ENCODE measurements at places on chromosomes 1 and 21.

DNA sequence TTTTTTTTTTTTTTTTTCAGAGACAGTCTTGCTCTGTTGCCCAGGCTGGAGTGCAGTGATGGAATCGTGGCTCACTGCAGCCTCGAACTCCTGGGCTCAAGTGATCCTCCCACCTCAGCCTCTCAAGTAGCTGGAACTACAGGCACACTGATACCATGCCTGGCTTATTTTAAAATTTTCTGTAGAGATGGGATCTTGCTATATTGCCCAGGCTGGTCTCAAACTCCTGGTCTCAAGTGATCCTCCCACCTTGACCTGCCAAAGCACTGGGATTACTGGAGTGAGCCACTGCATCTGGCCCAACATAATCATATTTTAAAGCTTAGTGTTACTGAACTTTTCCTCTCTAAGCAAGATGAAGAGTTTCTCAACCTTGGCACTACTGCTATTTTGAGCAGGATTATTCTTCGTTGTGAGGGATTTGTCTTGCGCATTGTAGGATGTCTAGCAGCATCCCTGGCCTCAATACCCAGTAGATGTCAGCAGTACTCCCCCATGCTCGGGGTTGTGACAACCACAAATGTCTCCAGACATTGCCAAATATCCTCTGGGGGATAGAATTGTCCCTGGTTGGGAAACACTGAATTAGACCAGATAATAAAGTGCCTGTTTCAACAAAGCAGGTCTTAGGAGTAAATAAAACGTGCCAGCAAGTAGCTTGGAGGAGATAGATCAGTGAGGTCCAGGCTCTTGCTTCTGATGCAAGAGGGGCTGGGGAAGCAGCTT lies 15.1 kb upstream of the THRAP3 start:
- no peak for DNase-seq

GRCh38 chr21:14889080-14889810 lies 175.6 kb downstream of the NRIP1 start:
- peak; percentile 19 for DNase-seq

- no peak for DNase-seq
Observed at GRCh38 chr21:15421441-15421881, 308.3 kb upstream of the USP25 start.

- DNase-seq: peak; percentile 84
Observed at GRCh38 chr1:234608025-234608910, 1.7 kb downstream of the IRF2BP2 start.

- peak; percentile 91 for DNase-seq
Observed at GRCh38 chr1:210292231-210292871, 36.4 kb upstream of the HHAT start.

- no peak for DNase-seq
Observed at GRCh38 chr1:46552357-46553237, 1.1 kb upstream of the KNCN start.

DNA sequence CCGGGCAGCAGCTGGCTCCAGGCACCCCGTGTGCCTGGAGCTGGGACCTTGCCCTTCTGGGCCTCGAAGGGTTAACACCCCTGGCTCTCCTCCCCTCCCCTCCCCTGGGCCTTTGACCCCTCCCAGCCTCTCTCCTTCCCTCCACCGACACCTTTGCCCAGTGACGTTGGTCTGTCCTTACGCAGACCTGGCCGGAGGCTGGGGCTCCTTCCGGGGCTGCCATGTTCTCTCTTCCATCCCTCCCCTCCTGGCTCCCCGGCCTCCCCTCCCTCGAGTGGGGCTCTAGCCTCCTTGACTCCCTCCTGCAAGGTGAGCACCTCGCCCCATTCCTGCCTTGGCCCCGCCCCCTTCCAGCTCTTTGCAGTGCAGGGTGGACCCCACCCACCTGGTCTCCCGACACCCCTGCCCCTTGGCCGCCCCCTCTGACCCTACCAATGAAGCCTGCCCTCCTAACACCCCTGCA lies at the start of gene TMEM82:
Gene TMEM82, plus strand, starts transcription at position 161 of the 463 bp plus-strand sequence. Its CDS starts 61 bp downstream, at position 222.
- no peak for DNase-seq

DNA sequence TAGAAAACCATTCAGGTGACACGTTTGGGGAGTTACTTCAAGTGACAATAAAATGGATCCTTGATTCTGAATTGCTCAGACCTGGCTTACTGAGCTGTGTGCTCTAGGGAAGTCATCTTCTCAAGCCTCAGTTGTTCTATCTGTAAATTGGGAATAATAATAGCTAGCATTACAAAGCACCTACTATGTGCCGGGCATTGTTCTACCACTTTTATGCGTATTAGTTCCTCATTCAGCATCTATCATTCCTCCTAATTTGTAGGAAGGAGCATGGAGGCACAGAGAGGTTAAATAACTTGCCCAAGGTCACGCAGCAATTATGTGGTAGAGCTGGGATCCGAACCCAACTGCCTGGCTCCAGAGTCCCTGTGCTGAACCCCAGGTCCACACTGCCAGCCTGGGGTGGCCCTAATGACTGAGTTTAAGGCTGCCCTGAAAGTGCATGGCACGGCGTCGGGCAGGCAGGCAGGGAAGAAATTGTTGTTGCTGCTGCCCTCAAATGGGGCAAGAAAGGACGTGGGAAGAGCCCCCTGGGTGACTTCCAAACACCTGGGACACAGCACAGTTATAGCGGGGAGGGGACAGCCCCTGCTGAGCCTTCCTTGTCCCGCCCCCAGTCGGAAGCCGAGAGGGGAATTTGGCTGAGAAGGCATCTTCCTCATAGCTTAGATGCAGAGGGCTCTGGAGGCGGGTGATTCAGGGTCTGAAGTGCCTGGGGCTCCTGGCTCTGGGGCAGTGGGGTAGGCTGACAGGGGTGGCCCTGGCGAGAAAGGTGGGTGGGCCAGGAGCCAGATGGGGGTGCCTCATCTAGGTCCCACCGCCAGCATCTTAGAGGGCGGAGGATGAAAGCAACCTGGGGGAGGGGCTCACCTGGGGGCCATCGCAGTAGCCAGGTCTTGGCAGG lies 86.5 kb upstream of the IFFO2 start:
- no peak for DNase-seq

- no peak for DNase-seq
Observed at GRCh38 chr21:45618287-45618686, 25.2 kb upstream of the PCBP3 start.

DNA sequence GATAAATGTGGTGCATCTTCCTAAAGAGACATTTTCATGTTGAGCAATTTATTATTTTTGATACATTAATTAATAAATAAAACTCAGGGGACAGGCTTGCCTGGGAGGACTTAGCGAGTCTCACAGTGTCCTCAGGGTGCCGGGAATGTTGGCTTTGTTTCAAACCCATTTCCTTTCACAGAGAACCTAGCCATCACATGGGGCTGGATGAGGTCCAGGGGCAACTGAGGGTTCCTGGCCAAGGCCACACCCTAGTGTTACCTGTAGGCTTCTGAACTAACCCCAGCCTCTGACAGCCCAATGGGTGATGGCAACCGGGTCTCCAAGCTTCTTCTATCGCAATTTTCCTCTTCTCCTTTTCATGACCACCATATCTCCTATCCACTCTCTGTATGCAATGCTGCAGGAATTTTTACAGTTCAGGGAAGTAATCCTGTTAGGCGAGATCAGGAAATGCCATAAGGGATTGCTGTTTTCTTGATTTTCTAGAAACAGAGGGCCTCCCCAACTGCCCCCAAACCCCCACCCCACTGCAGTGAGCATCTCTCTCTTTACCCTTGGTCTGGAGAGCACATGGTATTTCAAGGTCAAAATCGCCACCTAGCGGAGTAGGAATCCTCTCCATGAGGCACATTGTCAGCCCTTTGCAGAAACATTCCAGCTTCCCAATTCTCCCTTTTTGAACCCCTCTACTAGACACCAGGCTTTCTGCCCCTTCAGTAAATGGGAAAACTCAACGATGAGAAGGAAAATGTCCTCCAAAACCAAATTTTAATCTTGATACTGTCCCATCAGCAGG lies 22.1 kb upstream of the SMYD3 start:
- DNase-seq: no peak

GRCh38 chr1:235397733-235398132 lies 30.5 kb downstream of the TBCE start:
- no peak for DNase-seq

GRCh38 chr1:190837888-190838287 lies 360.2 kb upstream of the BRINP3 start:
- no peak for DNase-seq

DNA sequence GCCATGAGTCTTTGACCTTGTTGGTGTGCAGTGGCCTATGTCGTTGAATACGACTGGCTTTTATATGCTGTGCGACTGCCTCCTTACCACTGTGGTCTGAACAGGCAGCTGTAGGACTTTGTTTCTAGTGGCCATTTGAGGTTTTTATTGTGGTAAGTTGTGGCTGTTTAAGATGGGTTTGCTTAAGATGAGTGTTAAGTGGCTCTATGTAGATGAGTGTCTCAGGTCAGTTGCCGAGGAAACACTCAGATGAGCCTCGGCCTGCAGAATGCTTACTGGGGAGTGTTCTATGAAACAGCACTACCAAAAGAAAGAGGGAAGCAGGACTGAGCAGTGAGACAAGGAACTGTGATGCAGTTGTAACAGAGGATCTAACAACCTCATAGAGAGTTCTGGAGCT lies 14.9 kb upstream of the CD1C start:
- DNase-seq: no peak

DNA sequence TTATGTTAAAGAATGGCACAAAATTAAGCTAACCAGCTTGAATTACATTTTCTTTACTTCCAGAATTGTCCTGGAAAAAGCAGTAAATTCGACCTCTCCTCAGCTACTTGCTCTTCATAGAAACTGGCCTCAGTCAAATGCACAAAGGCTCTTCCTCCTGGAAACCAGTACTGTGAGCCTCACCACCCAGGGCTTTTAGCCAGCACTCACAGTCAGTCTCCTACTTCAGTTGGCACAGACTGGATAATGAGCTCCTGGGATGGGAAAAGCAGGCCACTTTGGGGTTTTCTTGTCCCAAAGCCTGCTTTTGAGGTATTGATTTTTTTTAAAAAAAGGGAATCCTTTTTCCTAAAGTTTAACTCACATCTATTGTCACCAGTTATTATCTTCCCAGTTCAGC lies 40.4 kb downstream of the SCYL3 start:
- DNase-seq: peak; percentile 71

GRCh38 chr1:246947255-246947654 lies 15.5 kb upstream of the AHCTF1 start:
- no peak for DNase-seq

- no peak for DNase-seq
Observed at GRCh38 chr1:208333676-208334075, 89.5 kb upstream of the PLXNA2 start.

DNA sequence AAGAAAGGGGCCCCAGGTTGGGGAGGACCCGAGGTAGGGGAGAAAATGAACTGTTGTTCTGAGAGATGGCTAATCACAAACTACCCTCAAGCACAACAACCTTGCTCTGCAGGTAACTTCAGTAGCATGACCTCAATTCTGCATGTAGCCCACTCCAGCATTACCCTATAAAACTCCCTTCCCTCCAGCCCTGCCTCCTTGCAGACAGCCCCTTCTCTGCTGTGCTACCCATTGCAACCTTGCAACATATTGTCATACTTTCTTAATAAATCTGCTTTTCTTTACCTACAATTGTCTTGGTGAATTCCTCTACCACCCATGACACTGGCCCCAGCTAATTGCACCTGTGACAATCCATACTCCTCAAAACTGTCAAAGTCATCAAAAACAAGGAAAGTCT lies 428.9 kb downstream of the MATN1 start:
- no peak for DNase-seq

GRCh38 chr21:20968391-20968790 lies 29.8 kb upstream of the NCAM2 start:
- DNase-seq: no peak

- no peak for DNase-seq
Observed at GRCh38 chr1:240649733-240650721, 38.1 kb upstream of the GREM2 start.

DNA sequence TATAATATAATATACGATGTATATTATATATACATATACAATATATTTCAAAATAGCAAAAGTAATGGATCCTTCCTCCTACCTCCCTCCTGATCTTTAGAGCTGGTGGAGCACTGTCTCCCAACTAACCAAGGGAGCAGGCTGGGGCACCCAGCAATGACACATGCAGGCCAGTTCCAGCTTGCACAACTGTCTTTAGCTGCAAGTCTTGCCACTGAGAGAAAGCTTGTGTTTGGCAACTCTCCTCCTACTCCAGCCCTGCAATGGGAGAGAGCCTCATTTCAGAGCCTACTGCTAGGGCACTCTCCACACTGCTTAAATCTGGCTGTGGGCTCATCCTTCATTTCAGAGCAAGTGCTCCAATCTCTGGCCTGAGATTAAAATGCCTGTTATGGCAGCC lies 469.8 kb upstream of the OLFM3 start:
- DNase-seq: no peak

- no peak for DNase-seq
Observed at GRCh38 chr1:82446236-82446635, 645.5 kb downstream of the ADGRL2 start.

DNA sequence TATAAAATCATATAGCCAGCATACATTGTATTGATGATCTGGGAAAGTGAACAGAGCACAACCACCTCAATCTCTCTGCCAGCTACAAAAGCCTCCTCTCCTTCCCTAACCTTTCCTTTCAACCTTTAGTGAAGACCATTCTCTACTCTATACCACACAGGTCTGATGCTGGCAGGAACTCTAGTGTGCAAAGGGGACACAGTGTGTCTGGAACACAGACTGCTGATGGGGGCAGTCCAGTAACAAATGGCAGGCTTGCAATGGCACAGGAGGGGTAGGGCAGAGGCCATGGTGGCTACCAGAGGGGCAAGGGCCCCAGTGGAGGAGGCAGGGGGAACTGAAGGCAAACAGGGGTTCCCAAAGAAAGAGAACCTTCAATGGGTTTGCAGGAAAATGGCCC lies 37.0 kb downstream of the CEP170 start:
- no peak for DNase-seq

GRCh38 chr1:38932571-38932970 lies 9.1 kb downstream of the RHBDL2 start:
- no peak for DNase-seq

DNA sequence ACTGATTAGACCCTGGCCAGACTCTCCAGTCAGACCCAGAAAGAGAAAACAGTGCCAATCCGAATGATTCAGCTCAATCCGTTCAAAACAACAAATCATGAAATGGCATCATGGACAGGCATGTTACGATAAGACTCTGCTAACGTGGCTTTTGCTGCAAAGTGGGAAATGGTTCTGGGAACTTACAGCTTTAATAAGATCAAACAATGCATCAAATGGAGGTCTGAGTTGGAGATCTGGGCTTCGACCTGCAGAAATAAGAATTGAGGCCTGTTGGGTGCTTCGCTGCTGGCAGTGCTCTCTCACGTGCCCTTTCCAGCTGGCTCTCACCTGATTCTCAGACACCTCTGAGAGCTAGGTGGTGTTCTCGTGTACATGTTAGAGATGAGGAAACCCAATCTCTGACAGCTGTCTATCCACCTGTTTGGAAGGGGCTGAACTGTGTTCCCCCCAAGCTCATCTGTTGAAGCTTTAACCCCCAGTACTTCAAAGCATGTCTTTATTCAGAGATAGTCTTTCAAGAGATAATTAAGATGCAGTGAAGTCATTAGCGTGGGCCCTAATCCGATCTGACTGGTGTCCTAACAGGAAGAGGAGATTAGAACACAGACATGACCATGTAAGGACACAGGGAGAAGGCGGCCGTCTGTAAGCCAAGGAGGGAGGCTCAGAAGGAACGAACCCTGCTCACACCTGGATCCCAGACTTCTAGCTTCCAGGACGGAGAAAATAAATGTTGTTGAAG lies 45.5 kb upstream of the ETS2 start:
- DNase-seq: no peak

- no peak for DNase-seq
Observed at GRCh38 chr1:20353836-20354235, 63.2 kb downstream of the VWA5B1 start.
